Lower lobe of right lung (tissue), 2 donors: ENCODE measurements at places on chromosomes 11 and 22. TPM values are rescaled to one million over a fixed set of nuclear protein-coding genes. Genes with fewer than 3 reads are reported as not detected.

DNA sequence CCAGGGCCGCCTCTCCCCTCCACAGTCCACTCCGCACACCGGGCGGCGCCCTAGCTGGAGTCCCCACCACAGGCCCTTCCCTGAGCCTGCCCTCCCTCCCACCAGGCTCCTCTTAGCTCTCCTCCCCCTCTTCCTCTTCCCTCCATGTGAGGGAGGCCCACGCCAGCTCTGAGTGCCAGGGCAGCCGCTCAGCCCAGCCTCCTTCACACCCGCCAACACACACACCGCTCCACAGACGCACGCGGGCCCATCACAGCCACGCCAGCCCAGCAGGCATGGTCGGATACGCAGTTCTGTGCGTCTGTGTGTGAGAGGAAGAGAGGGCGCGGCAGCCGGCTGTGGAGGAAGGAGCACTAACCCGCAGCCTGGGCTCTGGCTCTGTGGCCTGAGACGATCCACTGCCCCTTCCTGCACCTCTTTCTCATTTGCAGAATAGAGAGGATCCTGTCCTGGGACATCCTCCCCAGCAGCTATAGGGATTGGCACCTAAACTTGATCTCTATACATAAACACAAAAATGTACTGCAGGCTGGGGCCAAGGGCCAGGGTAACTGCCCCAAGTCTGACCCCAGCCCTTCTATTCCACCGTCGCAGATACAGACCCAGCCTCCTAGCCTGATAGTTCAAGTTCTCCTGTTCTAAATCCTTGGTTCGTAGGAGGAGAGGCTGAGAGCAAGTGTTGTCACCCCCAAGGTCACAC, 3.5 kb downstream of the CHRM4 start:
- no peak for DNase-seq

DNA sequence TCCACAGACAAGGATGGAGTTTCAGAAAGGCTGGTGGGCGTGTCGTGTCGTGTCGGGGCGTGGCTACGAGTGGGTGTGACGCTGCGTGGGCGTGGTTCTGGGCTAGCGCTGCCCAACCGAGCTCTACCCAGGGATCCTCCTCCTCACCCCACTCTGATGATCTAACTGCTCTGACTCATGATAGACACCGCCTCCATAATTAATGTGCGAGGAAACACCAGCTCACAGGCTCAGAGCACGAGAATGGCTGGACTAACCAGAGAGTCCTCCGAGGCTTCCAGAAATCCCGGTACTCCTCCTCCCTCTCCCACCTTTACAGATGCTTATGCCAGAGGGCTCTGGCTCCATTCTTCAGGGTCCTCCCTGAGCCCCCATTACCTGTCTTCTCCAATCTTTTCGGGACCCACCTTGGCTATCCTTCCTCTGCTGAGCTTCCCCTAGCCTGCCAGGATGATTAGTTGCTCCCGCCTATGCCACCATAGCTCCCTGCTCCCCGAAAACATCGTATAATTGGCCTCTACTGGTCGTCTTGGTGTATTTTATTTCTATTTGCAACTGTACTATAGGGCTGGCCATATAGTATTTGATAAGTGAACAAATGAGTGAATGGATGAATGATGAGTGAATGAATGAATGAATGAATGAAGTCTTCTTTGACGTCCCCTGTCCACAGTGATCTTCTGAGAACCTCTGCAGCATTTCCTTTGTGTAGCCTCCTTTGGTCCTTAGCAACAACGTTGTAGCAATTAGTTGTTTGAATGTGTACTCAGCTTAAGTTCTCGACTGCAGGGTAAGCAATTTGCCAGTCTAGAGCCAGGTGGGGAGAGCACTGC, 21.7 kb downstream of the TMPRSS13 start:
- peak; percentile 80 for DNase-seq

The YPEL1 gene
- 7.6 TPM for total RNA-seq

DNA sequence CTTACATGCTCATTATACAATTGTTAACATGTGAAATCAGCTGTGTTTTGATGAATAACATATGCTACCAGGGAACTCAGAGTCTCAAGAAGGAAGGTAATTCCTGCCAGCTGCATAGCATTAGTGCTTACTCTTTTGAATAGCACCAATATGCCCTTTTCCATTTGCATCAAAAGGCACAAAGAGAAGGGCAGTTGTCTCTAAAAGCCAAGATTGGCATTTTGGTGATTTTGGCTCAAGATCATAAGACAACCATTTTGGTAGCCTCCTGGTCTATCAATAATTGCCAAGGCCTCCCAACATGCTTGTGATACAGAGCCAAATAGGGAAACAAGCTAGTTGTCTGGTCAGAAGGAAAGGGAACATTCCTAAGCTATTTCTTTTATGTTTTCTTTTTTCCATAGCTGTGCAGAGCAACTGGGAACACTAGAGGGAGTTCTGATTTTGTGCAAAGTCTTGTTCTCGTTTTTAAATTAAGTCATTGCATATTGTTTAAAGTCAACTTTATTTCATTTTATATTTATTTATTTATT, 416.7 kb upstream of the CHORDC1 start:
- DNase-seq = no peak

The GGTLC2 gene
- 2.7 TPM for total RNA-seq

DNA sequence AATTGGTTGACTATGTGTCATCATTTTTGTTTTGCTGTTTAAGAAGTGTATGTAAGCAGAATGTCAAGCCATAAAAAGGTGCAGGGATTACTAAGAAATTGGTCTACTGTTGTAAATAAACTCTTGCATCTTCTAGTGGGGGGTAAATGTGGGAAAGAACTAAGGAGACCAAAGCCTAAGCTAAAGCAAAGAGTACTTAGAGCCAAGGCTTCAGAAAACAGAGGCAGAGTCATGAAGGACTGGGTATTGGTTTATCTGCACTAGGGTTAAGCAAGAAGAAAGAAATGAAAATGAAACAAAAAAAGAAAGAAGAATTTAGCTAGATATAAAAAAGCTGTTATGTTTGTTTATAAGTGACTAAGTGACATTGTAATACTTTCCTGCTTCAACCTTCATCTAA, 628.1 kb downstream of the METTL15 start:
- DNase-seq = no peak

- DNase-seq = no peak
These were observed 79.3 kb downstream of the MYEOV start for GRCh38 chr11:69373251-69373635.

GRCh38 chr11:132876239-132876638, 656.1 kb downstream of the OPCML start:
- DNase-seq = no peak

DNA sequence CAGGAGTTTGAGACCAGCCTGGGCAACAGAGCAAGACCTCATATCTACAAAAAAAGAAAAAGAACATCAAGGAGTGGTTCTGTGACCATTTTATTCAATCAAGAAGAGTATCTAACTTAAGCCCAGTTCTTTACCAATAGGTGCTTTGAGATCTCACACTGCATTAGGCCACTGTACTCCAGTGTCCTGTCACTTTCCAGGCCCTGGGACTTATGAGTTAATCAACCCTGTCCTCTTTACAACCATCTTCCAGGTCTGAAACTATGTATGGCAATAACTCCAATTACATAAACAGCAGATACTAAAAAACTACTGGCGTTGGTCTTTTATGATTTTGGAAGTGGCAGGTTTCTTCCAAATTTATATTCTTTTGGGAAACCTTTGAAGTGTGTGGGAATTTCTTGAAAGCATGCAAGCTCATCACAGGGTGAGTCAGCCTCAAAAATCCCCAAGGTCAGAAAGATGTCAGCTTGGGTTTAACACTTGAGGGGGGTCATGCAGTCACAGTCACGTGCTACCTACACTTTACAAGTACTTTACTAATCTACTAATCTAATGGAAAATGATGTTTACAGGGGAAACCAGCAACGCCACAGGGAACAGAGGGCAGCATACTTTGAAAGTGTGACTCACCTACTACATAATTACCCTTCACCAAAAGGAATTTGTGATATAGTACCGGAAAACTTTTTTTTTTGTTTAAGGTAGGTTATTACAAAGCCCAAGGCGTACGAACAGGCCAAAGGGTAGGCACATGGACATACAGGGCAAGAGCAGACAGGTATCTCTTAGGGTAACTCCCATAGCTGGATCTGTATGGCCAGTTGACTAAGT, 15.6 kb downstream of the PISD start:
- DNase-seq = no peak

GRCh38 chr11:47453365-47453764, 4.4 kb upstream of the RAPSN start:
- DNase-seq = no peak

- no peak for DNase-seq
These were observed 46.4 kb downstream of the QSER1 start for GRCh38 chr11:32939046-32939445.

The SPTBN2 gene
- 6.4 TPM for total RNA-seq

The NEFH gene
- total RNA-seq = 1.0 TPM

- DNase-seq = no peak
These were observed 61.7 kb upstream of the CECR2 start for GRCh38 chr22:17307566-17307965.

The OR5D16 gene
- total RNA-seq = not detected

DNA sequence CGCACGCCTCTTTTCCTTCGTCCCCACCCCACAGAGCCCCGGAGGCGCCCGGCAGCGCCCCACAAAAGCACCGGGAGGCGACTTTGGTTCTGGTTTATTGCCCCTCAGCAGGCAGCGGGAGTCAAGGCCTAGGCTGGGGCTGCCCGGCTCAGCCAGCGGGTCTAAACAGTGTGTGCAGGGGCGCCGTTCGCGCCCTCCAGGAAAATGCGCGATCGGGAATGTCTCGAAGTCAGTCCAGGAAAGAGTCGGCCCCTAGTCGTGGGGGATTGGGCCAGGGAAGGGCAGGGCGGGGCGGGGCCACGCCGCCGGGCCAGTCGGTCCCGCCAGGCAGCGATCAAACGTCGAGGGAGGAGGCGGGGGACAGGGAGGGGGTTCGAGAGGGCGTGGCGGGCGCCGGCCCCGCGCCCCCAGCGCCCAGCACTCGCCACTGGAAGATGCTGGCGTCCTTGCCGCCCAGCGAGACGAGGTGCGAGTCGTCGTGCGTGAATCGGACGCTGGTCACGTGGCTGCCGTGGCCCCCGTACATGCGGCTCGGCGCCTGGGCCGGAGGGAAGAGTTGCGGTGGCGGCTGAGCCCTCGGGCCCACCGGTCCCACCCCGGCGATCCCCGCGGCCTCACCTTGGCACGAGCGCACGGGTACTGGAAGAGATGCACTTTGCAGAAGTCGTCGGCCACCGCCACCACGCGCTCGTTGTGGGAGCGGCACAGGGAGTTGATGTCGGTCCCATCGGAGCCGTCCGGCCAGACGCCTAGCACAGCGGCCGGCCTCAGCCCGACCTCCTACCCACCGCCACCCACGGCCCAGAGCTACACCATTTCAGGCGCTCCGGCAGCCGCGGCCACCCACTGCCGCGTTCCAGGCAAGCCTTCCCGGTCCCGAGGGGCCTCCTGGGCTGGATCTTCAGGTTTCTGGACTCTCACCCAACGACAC, 741 bp upstream of the MTA2 start:
- peak; percentile 78 for DNase-seq

DNA sequence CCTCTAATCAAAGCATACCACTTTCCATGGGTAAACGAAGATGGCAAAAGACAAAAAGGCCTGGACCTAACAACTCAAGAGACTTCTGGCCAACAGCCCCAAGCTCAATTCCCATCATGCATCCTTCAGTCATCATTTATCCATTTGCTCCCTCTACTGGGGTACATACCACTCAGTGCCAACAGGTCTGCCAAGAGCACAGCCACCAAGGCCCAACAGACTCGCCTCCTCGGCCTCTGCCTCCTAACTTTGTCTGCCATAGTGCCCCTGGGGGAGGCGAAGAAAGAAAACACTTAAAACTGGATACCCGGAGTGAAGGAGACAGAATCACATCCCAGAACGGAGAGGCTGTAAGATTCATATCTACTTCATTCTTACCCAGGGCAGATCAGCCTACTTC, 1.1 kb downstream of the HYOU1 start:
- DNase-seq = no peak

DNA sequence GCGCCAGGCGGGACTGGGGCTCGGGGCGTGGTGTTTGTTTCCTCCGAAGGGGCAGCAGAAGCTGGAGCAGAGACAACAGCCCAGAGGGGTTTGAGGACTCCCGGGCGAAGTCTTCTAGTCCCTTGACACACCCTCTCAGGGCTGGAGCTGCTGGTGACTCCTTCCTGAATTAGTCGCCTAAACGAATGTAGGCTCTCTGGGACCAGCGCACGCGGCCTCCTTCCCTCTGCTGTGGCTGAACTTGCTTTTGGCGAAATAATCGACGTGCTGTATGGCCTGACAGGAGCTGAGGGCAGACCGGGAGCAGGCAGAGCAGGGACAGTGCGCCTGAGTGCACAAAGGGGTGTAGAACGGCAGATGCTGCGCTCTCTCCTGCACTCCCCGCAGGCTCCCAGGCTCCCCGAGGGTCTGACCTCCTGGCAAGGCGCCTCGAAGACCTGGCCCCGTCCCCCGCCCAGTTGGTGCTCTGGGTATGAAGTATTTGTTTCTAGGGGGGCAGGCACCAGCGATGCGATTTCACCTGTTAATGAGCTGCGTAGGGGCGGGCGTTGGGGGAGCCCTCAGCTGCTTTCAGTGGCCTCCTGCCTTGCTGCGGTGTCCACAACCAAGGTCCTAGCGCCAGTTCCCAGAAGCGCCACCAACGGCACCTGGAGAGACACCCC, 5.3 kb downstream of the SLC17A6 start:
- DNase-seq = no peak

GRCh38 chr11:49424136-49424535, 215.7 kb upstream of the FOLH1 start:
- DNase-seq = no peak

DNA sequence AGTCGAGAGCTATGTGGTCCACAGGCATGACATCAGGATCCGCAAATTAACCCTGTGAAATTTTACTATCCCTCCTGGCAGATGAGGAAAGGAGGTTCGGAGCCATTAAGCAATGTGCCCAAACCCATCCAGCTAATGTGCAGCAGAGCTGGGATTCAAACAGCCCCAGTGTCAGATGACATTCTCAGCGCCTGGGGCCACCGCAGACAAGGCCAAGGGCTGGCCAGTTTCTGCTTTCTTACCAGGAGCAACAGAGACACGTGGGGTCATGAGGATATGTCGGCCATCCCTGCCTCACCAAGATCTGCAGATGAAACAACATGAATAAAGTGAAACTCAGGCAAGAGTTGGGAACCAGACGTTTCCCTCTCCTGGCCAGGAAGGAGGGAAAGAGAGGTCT, 110.2 kb downstream of the TENM4 start:
- no peak for DNase-seq

The BET1L gene
- total RNA-seq = 54.2 TPM

GRCh38 chr11:80722629-80723028, 1281.8 kb upstream of the TENM4 start:
- no peak for DNase-seq

- DNase-seq = no peak
These were observed 7.4 kb upstream of the VSIG10L2 start for GRCh38 chr11:125938418-125938817.

The RIMBP3B gene
- 0.21 TPM for total RNA-seq

- DNase-seq = no peak
These were observed 5.4 kb upstream of the NDUFS8 start for GRCh38 chr11:68025047-68025446.

DNA sequence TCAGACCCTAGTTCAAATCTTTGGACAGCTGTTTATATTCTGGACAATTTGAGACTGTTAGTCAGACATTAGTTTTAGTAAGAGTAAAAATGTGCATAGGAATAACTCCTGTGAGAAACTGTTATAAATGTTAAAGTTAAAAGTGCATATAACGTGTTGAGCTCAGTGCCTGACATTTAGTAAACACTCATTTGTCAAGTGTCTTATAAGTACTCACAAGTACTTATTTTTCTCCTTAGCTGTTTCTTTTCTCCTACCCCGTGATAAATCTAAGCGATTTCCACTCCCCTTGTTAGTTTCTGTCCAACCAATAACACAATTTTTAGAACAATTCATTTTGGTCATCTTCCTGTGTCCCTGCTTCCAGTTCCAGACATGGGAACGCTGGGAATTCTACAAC, 59.3 kb downstream of the LRRC4C start:
- DNase-seq = no peak

- DNase-seq = no peak
These were observed 34.3 kb downstream of the PLEKHB1 start for GRCh38 chr11:73680687-73681086.
